ENCODE measurements at places on chromosomes 6 and 20.
A peak's percentile ranks its signal among the peaks of the same experiment; 100 is the strongest.

DNA sequence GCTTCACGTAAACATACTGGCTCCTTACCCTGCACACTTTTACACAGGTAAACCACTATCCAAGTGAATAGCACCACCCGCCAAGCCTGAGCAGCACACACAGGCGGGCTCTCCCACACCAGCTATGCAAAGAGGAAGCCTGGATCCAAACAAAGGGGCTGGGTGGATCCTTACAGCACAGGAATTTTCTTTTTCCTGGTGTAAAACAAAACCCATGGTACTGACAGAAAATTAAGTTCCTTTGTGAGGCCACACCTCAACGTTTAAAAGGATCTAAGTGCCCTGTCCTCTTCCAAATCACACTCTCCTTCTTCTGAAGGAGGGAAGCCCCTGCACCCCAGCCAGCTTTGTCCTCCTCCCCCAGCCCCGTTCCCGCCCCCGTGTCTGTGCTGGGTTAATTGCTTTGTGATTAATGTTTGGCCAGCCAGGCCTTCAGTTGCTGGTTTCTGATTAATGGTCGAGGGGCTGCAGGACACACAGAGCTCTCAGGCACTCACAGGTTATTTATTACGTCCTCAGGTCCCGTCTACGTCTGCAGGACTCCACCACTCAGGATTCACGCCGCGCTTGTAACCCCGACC is 6.1 kb downstream of the DACT2 start:
- no peak for DNase-seq

DNA sequence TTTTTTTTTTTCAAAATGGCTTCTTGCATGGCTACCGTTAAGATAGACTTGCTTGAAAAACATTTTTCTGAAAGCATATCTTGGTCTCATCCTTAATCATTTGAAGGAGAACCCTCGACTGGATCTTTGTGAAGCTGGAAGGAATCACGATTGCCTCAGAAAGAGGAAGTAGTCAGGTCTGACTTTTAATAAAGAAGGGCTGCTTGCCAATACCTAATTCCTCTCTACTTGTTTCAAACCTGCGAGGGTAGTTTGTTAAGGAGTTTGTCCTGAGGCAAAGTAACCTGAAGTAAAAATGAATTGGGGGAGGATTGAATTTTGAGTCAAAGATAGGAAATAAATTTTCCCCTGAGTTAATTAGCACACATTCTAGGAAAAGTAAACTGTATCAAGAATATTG is 288.1 kb upstream of the MAP3K7 start:
- no peak for DNase-seq

DNA sequence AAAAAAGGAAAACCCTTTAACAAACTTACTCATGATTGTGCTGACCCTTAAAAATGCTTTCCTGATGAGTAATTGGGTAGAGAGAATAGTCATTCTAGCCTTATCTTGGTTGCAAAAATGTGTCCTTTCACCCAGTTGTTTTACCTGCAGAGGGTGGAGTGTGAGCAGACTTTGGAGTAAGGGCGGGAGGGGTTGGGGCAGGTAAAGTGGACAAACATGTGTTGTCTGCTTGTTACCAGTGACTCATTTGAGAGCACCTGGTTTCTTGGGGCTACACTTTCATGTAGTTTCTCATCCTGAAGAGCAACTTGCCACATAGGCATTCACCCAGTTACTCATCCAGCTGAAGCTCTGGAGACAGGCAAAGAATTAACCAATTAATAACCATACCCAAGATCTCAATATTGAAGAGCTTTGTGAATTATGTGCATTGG is 121.1 kb downstream of the TNFRSF21 start:
- DNase-seq: no peak

DNA sequence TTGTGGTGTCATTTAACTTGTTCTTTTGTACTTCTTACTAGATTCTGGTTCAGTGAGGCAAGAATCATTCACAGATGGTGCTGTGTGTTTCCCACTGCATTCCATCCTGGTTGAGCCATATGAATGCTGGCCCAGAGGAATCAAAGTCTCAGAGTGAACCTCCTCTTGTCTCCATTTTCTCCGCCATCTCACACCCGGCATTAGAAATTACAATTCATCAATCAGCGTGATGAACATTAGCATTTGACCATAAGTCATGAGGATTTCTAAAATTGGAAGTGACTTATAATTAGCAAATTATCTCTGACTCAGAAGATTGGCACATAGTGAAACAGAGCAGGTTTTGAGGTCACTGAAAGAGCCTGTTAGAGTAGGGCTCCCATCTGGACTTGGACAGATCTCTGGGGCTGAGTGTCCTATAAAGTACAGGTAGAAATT is 25.2 kb downstream of the TNFAIP3 start:
- no peak for DNase-seq

DNA sequence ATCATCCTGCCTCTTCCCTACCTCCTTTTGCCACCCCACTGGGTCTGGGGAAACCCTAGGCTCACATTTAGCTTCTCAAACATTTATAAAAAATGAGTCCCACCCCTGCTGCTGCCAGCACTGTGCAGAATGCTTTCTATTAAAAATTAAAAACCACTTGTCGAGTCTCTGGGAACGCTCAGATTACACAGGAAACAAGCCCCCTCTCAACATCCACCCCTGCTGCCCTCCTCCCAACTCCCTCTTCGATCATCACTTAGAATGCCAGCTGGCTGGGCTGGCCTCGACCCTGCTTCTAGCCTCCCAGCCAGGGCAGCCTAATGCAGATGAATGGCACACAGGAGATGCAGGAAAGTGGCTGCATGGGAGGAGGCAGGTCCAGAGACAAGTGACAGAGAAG is 75.8 kb downstream of the CDH22 start:
- DNase-seq: no peak

DNA sequence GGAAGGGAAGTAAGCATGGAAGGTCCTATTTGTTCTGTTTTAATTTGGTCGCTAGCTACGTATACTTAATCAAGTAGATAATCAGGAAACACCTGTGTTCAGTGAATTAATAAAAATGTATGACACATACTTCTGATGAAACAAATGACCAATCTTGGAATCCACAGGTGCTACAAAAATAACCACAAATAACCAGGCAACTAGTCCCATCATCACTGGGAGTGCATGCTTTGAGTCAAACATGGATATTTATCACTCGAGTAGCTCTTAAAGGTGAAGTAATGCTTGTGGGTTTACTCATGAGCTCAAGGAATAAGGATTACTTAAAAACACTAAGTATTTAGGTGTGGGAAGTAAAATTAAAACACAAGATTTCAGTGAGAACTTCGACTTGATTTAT is 285.6 kb upstream of the ID4 start:
- DNase-seq: no peak

DNA sequence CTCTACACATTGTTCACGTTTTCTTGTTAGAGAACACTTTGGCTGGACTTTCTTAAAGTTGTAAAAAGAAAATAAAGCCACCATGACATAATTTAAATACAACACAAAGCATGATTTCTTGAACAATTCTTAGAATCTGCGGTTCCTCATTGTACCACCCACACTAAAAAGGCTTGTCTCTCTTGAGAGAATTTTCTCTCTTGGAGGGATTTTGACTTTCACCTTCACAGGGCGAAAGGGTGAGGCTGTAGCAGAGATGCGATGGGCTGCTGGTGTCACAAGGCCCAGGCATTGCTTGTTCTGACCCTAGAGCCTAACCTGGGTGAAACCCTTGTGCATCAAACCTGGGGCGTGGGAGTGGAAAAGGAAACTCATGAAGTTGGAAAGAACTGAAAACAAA is 122.7 kb upstream of the RIPOR2 start:
- no peak for DNase-seq

GRCh38 chr20:63752411-63753101 is 13.0 kb downstream of the SLC2A4RG start:
- DNase-seq: no peak

DNA sequence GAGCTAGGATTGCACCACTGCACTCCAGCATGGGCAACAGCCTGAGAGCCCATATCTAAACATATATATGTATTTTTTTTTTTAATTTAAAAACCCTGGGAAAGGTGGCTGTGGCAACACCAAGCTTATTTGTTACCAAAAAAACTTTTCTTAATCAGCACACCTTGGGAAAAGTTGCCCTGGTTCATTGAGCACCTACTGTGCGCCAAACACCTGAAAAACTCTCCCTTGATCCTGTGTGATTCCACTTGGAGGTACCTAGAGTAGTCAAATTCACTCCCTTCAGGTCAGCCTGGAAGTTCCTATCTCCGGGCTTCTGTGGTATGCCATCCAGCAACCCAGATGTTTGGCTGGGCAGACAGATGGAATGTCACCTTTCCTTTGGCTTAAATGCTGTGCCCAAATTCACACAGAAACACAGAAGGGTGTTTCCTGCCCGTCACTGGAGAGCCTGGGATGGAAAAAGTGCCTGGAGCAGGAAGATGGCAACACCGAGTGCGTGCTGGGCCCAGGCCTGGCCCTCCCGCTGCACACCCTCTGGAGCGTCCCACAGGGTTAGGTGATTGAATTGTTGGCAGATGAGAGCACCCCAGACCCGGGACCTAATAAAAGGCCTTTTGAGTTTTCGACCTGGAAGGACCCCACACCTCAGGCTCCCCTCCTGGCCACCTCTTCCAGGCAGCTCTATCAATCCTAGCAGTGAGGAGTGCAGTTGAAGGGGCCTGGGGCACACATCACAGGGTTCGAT is 337.5 kb downstream of the ZFAND3 start:
- DNase-seq: no peak

- peak; percentile 96 for DNase-seq
Measured at GRCh38 chr6:151044465-151045441, 179.3 kb downstream of the MTHFD1L start.

GRCh38 chr6:106977246-106977645 is 2.7 kb upstream of the CD24 start:
- no peak for DNase-seq

- DNase-seq: no peak
Measured at GRCh38 chr6:159126590-159126989, 42.6 kb upstream of the FNDC1 start.

- DNase-seq: no peak
Measured at GRCh38 chr6:72032086-72032485, 145.7 kb downstream of the RIMS1 start.

DNA sequence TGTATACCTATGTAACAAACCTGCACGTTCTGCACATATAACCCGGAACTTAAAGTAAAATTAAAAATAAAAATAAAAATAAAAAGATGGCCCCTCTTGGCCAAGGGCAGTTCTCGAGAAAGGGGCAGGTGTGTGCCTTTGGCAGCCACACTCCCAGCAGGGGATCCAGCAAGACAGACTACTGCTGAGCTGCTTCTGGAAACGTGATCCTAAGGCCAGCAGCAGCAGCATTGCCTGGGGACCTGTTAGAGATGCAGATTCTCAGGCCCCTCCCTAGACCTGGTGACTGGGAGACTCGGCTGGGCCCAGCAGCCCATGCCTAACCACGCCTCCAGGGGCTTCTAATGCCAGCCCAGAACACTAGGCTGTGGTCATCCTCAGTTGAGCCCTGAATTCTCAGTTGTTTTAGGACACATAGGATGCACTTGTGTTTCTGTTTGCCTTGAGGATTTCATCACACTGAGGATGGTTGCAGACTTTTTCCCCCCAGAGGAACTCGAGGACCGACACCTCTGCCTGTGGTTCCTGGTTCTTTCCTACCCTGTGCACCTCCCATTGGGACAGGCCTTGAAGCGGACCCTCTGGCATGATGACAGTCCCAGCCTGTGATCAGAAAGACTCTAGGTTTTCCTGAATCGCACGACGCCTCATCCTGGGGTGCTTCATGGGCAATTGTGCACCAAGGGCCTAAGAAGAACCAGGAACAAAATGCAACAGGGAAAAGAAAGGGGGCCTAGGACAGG is 105.9 kb downstream of the TOX2 start:
- DNase-seq: no peak

DNA sequence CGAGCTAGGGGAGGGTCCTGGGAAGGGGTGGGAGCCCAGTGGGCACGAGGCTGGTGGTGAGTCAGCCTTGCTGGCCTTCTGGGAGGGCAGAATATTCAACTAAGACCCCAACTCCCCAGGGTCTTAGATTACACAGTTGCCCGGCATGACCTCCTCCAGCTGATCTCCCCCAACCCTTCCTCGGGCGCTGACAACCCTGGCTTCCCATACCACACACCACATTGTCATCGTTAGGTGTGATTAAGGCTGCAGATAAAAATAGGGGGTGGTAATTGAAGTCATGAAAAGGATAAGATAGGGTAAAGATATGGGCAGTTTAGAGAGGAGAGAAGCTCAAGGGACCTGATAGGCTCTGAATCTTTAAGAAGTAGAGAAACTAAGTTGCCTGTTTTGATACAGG is 10.5 kb downstream of the CDC40 start:
- no peak for DNase-seq

DNA sequence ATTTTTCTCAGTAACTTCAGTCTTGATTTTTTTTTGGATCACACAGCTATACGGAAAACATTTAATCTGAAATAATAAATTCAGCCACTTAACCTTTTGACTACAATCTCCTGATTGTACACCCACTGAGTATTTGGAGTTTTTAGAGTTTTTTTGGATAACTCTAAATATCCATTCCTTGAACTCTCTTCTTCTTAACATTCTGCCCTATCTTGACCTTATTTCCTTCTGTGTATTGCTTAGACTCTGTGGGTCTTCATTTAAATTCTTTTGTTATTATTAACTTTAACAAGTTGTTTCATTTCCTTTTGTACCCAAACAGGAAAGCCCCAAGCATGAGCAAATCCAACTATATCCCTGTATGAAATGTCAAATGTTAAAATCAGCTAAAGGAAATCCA is 170.2 kb upstream of the PTCHD4 start:
- DNase-seq: no peak

GRCh38 chr6:150517175-150517574 is 82.5 kb upstream of the PLEKHG1 start:
- no peak for DNase-seq

GRCh38 chr6:28709478-28710349 is 184.0 kb downstream of the GPX5 start:
- no peak for DNase-seq

DNA sequence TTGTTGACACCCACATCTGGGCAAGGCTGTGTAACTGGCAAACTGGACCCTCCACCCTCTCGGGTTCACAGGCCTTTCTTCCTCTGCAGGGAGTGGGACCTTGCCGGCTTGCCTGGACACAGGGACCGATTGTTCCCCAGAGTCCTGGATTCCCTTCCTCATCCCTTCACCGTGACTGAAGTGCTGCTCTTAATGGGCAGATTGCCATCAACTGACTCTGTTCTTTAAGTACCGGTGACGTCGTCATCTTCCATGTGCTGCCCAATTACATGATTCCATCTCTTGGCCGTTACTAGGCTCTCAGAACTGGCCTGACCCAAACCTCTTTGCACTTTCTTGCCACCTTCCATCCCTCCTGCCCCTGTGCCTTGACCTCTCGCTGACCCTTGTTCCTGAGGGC is 85.4 kb downstream of the EYA4 start:
- DNase-seq: no peak
